Epithelial cell of proximal tubule (primary cell): ENCODE measurements at places on chromosomes 12 and 14. TPM values are rescaled to one million over a fixed set of nuclear protein-coding genes. Genes with fewer than 3 reads are reported as not detected.

Gene SOAT2
- not detected in 2 replicates for total RNA-seq

Gene RIMBP2
- total RNA-seq, result 0.72 and 0.98 TPM in 2 replicates

Gene PDE3A
- 1.3 and 1.6 TPM in 2 replicates for total RNA-seq

Gene NYNRIN
- total RNA-seq, result 3.4 and 6.2 TPM in 2 replicates

Gene ZNF384
- 19.9 and 21.9 TPM in 2 replicates for total RNA-seq

Gene PRB2
- not detected in 2 replicates for total RNA-seq

Gene DMAC2L
- 5.4 and 9.5 TPM in 2 replicates for total RNA-seq

Gene PLA2G1B
- not detected in 2 replicates for total RNA-seq

Gene SLC10A1
- total RNA-seq, result not detected in 2 replicates

Gene CISTR
- total RNA-seq, result not detected in 2 replicates

Gene DENND5B
- total RNA-seq, result 8.6 and 13.9 TPM in 2 replicates

Gene AKAP6
- total RNA-seq, result 0.22 and 4.6 TPM in 2 replicates

Gene TCL1B
- not detected in 2 replicates for total RNA-seq

Gene NFATC4
- total RNA-seq, result 4.5 and 30.2 TPM in 2 replicates

Gene ALG10B
- total RNA-seq, result 2.4 and 3.8 TPM in 2 replicates

Gene VDR
- total RNA-seq, result 4.7 and 6.7 TPM in 2 replicates

Gene PRIMA1
- not detected in 2 replicates for total RNA-seq

Gene NR1H4
- total RNA-seq, result not detected in 2 replicates
